NCI-H226 (cell line): ENCODE measurements at places on chromosomes 16 and 17.

GRCh38 chr16:85326794-85327181 lies 214.5 kb upstream of the CIBAR2 start:
- DNase-seq = no peak

DNA sequence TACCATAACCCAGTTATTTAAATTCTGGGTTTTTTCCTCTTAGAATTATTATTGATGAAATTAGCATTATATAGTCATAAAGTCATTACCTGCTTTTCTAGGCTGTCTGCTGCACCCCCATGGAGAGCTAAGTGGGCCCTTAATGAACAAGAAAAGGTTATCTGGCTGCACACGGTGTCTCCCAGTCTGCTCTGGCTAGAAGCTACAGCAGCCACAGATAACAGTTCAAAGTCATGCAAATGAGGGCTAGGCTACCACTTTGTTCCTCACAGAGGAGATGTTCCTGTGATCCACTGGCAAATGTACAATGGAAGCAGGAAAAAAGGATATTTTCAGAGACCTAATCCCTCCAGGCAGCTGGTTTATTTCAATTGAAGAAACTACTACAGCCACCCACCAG lies 112.1 kb downstream of the SNX11 start:
- DNase-seq = no peak

DNA sequence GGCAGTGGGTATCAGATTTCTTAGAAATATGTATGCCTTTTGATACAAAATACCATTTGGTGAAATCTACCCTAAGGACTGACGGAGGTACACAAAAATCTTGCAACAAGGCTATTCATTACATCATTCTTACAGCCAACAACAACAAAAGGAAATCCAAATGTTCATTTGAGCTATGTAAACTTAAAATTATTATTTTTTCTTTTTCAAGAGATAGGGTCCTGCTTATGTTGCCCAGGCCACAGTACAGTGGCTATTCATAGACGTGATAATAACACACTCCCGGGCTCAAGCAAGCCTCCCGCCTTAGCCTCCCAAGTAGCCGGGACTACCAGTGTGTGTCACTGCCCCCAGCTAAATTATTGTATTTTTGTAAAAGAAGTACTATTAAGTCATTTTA lies 9.0 kb downstream of the SRR start:
- no peak for DNase-seq

- peak; percentile 57 for DNase-seq
Observed at GRCh38 chr16:1771188-1771863, at the start of gene NME3. Gene NME3, minus strand, starts transcription at chr16:1771543. Its CDS starts 9 bp downstream, at chr16:1771534.

- no peak for DNase-seq
Observed at GRCh38 chr17:56047331-56047730, 105.9 kb upstream of the ANKFN1 start.

DNA sequence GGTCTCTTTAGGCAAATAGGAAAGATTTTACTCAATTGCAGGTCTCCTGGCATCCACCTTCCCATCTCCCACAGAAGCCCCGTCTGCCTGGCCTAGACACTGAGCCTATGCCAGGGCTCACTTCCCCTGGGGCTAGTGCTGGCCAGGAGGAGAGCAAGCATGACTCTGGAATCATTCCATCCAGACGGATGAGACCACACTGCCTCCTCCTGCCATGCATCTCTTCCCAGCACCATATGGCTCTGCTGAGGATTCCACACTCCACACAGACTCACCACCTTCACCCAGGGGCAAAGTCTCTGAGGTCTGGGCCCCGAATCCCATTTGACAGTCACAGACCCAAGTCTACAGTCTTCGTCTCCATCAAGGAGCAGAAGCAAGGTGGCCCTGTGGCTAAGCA lies 346.5 kb downstream of the C16orf95 start:
- no peak for DNase-seq

GRCh38 chr16:81599034-81599744 lies 154.6 kb downstream of the CMIP start:
- DNase-seq = no peak

GRCh38 chr16:569445-570254 lies at the start of gene PIGQ:
Gene PIGQ, plus strand, starts transcription at chr16:569968. Its CDS starts 4,107 bp downstream, at chr16:574075.
- peak; percentile 34 for DNase-seq

DNA sequence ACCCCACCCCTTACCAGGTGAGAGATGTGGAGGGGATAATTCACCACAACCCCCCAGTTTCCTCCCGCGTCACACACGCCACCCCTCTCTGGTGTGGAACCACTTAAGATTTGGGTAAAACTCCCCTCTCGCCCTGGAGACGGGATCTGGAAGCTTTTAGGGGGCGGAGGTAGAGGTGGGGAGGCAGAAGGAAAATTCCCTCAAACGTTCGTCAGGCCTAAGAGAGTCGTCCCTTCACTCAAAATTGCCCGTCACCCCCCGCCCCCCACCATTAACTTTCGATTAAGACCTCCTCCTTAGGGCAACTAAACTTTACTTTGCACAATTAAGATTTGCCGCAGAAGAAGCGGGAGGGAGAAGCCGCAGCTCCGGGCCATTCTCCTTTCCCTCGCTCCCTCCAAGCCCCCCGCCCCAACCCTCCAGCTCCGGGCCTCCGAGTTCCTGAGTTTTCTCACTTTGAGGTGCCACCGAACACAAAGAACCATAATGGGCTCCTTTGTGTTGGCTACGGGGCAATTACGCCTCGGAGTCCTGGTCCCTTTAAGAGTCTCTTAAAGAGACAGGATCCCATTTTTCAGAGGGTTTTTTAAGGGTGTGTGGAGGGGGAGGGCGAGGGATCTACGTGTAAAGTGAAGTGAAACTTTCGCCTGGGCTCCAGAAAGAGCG lies 985 bp upstream of the FZD2 start:
- peak; percentile 21 for DNase-seq

DNA sequence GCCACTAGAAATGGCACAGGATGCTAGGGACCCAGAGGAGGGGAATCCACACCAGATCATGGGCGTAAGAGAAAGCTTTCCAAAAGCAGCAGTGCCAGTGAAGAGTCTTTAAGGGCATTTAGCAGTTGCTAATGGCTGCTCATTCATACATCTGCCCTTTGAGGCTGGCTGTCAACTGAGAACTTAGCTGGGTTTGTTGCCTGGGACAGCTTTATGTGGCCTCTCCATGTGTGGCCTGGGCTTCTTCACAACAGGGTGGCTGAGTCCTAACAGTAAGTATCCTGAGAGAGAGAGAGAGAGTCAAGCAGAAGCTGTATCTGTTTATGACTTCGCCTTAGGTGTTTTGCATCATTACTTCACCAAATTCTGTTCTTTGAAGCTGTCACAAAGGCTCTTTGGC lies 286.1 kb upstream of the KCNJ16 start:
- no peak for DNase-seq

DNA sequence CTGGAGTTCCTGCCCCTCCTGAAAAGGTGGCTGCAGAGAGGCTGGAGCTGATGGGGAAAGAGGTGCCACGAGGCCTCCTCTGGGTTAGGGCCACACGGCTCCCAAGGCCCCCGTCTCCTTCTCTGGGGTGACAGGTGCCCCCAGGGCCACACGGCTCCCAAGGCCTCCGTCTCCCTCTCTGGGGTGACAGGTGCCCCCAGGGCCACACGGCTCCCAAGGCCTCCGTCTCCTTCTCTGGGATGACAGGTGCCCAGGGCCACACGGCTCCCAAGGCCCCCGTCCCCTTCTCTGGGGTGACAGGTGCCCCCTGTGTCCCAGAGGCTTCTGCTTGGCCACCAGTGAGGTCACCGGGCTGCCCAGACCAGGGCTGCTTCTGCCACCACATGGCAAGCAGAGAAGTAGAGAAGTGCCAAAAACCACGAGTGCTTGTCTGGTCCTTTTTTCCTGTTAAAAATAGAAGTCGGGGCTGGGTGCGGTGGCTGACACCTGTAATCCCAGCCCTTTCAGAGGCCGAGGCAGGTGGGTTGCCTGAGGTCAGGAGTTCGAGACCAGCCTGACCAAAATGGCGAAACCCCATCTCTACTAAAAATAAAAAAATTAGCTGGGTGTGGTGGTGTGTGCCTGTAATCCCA lies 4.1 kb downstream of the CAPN15 start:
- no peak for DNase-seq

- peak; percentile 40 for DNase-seq
Observed at GRCh38 chr17:55086635-55087058, 118.1 kb downstream of the STXBP4 start.

GRCh38 chr17:81807210-81807719 lies 3.3 kb downstream of the GCGR start:
- no peak for DNase-seq

- no peak for DNase-seq
Observed at GRCh38 chr17:5234645-5235576, at the start of gene SCIMP. Gene SCIMP, minus strand, starts transcription at chr17:5234860. Its CDS starts 105 bp downstream, at chr17:5234755.

GRCh38 chr17:17313350-17313991 lies 10.3 kb downstream of the NT5M start:
- no peak for DNase-seq

DNA sequence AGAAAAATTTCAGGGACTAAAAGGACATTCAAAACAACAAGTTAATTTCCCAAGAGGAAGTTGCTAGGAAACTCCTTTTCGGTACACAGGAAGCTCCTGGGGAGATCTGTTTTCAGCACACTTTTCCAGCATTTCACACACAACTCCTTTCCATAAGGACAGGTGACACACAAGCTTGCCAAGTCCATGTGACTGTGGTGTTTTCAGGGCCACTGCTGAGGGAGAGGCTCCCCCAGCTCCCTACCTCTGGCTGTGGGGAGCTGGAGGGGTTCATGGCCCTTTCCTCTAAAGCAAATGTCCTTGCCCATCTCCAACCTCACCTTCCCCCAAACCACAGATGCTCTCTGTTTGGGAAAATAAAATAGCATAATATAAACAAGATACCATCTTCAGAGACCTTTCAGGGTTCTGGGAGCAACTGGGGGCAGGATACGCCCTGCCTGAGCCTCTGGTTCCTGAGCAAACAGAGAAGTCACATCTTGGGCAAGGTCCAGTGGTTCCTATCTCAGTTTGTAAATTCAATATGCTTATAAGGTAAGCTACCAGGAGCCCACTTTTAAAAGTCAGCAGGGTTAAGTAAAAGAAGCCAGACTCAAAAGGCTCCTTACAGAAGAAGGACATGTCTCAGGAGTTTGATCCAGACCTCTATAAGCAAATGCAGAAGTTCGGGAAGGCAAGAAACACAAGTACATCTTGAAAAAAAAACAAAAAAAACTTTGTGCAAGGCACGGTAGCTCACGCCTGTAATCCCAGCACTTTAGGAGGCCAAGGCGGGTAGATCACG lies 3.0 kb downstream of the PDZD9 start:
- DNase-seq = no peak

DNA sequence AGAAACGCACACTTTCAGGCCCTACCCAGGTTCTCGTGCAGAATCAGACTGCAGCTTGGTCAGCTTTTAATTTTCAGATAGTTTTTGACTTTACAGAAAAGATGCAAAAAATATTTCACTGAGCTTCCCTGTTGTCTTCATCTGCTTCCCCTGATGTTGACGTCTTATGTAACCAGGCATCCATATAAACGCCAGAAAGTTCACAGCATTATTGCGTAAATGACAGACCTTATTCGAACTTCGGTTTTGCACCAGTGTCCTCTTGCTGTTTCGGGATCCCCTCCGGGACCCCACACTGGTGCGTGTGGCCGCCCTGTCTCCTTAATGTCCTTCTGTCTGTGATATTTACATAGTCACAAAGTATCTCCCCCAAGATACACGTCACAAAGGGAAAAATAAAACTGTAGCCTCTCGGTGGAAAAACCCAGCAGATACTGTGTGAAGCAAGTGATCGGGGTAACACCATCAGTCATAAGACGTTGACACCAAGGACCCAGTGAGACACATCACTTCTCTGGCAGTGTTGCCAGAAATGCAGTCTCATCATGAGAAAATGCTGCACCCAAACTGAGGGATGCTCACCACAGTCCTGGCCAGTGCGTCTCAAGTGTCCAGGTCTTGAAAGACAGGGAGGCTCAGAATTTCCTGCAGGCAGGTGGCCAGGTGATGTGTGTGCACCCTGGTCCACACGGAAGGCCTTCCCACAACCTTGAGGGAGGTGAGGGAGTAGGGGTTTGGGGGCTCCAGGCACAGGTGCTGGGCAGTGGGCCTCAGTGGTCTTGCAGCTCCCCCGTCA lies 4.3 kb downstream of the BANP start:
- DNase-seq = no peak

- DNase-seq = no peak
Observed at GRCh38 chr17:1606352-1606985, 22.2 kb downstream of the SLC43A2 start.

GRCh38 chr17:73281928-73282327 lies 20.2 kb upstream of the CPSF4L start:
- no peak for DNase-seq

GRCh38 chr17:78697554-78698343 lies 84.3 kb downstream of the CYTH1 start:
- DNase-seq = peak; percentile 11

- DNase-seq = no peak
Observed at GRCh38 chr16:56196381-56196780, 5.1 kb downstream of the GNAO1 start.

DNA sequence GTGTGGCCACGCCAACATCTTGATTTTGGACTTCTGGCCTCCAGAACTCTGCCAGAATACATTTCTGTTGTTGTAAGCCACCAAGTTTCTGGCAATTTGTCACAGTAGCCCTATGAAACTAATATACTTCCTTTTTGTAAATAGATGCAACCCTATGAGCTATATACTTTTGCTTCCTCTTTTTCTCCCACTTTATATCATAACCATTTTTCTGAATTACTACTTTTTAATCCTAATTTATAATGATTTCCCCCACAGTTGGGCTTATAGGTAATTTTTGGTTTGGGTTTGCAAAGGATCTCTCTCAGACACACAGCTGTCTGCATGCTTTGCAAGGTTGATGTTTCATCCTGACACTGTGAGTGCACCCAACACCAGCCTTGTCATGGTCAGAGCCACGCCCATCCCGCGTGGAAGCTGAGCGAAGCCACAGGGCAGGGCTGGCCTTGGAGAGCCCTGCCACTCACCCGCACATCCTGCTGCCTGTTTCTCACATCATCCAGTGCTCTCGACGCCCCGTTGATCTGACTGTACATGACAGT lies 5.8 kb downstream of the TRIM25 start:
- no peak for DNase-seq

- DNase-seq = peak; percentile 78
Observed at GRCh38 chr16:30805370-30806169, 18.6 kb upstream of the ZNF629 start.

DNA sequence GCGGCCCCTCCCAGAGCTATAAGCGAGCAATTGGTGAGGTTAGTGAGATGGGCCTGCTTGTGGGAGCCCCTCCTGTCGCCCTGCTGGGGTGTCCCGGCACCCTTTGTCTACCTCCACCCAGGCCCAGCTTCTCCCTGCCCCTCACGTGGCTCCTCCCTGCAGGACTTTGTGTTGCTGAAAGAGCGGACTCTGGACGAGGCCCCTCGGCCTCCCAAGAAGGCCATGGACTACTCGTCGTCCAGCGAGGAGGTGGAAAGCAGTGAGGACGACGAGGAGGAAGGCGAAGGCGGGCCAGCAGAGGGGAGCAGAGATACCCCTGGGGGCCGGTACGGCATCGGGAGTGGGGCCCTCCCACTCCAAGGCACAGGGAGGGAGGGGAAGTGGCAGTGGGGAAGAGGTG lies 6.1 kb upstream of the C17orf107 start:
- DNase-seq = no peak

DNA sequence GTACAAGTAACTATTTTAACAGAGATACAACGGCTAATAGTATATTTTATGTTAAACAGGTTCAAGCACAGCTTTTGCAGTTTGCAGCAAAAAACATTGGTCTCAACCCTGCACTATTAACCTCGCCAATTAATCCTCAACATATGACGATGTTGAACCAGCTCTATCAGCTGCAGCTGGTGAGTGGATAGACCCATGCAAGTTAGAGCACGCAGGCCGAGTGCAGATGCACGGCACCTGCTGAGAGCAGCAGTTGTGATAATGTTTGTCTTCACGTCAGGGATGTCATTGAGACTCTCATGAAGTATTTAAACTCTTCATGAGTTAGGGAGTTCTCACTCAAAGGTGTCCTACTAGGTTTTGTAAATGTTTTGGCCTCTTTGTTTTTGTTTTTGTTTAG lies 45.6 kb downstream of the TMC6 start:
- no peak for DNase-seq
